ENCODE measurements at places on chromosomes 5 and 9.

DNA sequence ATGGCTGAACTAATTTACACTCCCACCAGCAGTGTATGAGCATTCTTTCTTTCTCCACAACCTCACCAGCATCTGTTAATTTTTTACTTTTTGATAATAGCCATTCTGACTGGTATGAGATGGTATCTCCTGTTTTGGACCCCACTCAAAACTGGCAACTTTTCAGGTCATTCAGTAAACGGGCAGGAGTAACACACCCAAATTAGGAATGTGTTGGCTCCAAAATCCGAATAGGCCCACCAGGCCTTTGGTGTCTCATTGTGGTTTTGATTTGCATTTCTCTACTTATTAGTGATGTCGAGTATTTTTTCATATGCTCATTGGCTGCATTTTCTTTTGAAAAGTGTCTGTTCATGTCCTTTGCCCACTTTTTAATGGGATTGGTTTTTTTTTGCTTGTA, 517.1 kb downstream of the TMEM232 start:
- no peak for DNase-seq

DNA sequence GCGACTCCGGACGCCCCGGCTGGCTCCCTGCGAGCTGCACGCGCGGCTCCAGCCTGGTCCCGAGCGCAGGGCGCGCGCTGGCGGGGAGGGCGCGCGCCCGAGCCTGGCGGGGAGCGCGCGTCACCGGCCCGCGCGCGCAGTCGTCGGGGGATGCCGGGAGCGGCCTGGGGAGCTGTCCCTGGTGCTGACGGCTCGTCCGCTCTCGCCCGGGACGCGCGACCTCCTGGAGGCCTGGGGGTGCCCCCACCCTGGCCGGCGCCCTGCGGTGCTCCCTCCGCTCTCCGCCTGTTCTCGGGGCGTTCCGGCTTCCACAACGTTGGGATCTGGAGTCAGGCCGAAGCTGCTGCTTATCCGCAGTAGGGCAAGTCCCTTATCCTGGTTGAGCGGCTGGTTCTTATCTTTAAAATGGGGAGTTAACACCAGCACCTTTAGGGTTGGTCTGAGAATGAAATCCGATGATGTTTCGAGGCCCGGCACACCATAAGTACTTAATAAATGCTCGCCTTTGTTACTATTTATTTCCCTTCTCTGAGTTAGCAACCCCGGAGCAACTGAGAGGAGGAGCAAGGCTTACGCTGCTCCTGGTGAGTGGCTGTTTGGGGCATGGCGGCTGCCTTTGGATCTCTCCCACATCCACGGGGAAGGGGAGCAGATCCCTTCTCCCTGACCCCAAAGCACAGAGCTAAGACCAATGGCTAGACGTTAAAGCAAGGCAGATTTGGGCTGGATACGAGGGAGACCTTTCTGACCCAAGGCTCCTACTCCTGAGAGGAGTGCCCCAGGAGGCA, at the start of gene FAM163B:
FAM163B (minus strand) TSS at position 79 of the 788 bp plus-strand sequence. CDS start 29,166 bp downstream, outside the sequence.
- no peak for DNase-seq

- no peak for DNase-seq
Observed at GRCh38 chr5:473551-474192, 30.7 kb downstream of the EXOC3 start.

DNA sequence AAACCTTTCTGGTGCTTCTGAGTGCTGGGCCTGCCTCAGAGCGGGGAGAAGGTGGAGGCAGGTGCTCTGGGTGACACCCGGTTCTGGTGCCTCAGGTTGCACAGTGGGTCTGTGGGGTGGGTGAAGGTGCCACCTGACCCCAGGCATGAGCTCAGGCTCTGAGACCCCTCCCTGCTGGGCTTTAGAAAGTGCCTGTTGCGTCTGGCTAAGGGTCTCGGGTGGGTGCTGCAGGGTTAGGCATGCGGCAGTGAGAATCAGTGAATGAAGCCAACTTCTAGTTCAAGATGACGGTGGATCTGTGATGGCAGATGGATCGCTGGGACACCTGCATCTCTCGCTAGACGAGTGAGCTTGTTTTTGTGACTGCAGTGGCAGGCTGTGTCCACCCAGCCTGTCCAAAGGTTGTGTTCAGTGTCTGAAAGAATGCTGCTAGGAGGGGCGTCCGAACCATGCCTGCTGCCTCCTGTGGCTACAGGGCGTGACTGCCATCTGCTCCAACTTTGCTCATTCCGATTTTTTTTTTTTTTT, 5.0 kb downstream of the SQSTM1 start:
- no peak for DNase-seq

DNA sequence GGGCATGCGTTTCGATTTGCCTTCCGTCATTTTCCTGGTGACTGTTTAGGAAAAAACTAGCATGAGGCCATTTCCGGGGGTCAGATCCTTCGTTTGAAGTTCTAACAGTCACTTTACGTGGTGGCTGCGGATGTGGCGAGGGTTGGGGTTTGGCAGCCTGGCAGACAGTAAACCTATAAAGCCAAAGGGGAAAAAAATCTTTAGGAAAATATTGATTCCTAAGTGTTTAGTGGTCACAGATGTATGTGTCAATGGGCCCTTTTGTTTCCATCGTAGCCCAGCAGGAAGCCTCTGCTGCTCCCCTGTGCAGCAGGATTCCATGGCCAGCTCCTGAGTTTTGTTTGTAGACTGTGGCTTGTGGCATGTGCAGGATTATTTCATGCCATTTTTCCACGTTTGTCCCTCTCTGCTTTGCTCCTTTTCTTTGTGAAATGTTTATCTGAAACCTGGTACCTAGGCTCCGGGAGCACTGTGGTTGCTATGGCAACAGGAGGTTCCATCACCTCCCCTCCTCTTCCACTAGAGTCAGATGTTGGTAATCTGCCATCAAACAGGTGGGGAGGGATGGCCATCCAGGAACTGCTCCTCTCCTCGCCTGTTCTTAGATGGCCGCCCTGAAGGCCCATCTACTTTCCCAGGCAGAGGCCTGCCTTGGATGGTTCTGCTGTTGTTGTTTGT, 202.3 kb downstream of the AOPEP start:
- DNase-seq, result no peak

DNA sequence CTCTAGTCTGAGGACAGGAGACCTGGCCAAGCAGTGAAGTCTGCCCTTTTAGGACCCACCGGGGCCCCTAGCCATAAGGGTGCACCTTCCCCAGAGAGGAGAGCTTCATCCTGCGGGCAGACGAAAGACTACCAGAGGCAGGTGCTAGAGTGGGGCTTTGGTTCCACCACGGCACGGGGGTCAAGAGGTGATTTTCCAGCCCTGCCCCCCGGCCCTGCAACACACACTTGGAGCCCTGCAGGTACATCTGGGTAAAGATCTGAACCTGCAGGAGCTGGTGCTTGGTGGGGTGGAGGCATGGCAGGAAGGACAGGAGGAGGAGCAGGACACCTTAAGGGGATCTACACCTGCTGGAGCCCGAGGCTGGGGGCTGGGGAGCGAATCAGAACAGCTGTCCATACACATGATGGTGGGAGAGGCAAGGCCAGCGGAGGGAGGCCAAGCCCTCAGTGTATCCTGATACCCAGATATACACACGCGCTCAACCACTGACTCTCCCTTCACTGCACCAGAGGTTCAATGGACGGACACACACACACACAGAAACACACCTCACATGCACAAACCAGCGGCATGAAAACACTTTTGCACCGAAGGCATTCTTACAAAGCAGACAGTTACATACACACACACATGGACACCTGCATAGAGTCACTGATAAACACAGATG, 98.4 kb upstream of the MVB12B start:
- DNase-seq, result no peak

GRCh38 chr9:129142138-129142935, 31.1 kb downstream of the PTPA start:
- DNase-seq, result no peak

- no peak for DNase-seq
Observed at GRCh38 chr9:135242406-135242805, 154.9 kb downstream of the OLFM1 start.

GRCh38 chr5:176185133-176185733, 53.0 kb upstream of the SIMC1 start:
- no peak for DNase-seq

- DNase-seq, result no peak
Observed at GRCh38 chr9:15068261-15068660, 158.0 kb upstream of the FREM1 start.

GRCh38 chr9:134399435-134400056, 73.3 kb downstream of the RXRA start:
- DNase-seq, result no peak

DNA sequence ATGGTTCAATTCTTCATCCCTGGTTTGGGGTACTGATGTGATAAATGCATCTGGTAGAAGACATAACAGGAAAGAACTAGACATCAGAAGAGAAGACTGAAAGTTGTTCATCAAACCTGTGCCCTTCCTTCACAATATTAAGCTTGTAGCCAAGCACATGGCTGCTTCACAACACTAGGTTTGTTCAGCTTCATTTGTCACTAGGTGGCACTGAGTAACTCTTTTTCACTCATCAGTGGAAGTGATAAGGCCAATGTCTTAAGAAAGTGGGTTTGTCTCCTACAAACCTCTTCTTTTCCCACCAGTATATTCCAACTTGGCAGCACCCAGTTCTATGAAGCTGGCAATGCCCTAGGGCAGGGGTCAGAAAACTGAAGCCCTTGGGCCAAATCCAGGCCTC, 26.9 kb downstream of the ZNF484 start:
- no peak for DNase-seq

DNA sequence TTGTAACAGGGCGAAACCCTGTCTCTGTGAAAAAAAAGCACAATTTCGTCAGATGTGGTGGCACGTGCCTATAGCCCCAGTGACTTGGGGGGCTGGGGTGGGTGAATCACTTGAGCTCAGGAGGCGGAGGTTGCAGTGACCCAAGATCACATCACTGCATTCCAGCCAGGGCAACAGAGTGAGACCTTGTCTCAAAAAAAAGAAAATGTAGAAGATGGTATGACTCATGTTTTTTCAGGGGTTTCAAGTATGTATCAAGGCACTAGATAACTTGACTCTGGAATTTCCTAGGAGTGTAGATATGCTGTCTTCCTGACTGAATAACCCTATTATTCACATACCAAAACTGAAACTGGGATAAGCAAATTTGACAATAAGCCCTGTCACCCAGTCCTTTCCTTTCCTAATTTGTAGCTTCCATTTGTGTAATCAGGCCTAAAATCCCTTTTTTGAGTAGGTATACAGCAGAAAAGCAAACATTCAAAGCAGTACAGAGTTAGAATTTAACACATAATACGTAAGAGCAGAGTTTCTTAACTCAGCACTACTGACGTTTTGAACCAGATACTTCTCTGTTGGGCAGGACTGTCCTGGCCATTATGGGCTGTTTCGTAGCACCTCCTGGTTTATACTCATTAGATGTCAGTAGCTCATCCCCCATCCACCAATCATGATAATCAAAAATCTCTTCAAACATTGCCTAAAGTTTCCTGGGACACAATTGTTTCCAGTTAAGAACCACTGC, 17.3 kb upstream of the ANKRD18B start:
- no peak for DNase-seq
